ENCODE measurements at places on chromosomes 6 and 20.

GRCh38 chr6:152642578-152643375 is 5.6 kb upstream of the SYNE1 start:
- DNase-seq = no peak

DNA sequence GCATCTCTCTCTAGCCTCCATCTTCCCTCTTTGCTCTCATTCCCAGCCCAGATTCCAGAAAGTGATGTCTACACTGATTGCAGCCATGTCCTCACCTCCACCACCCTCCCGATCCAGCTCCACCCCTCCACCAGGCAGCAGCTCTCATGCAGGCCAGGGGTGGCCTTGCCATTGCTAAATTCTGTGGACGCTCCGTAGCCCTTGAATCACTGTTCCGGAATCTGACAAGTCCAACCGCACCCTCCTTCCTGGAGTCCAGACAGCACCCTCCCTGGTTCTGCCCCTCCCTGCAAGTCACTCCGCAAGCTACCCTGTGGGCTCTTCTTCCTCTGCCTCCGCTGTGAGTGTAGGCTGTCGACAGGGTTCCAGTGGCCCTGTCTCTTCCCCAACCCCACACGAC is 26.2 kb downstream of the TNXB start:
- no peak for DNase-seq

DNA sequence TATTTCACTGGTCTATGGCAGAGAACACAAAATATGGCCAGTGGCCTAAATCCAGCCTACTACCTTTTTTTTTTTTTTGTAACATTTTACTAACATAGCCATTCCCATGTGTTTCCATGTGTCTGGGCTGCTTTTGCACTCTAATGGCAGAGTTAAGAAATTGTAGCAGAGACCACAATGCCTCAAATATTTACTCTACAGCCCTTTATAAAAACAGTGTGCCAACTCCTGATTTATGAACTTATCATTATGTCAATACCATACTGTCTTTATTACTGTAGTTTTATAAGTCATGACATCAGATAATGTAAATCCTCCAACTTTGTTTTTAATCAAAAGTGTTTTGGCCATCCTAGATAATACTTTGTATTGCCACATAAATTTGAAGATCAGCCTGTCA is 27.4 kb upstream of the CAP2 start:
- no peak for DNase-seq

GRCh38 chr6:152209211-152209610 is 401.7 kb downstream of the ESR1 start:
- DNase-seq = no peak

DNA sequence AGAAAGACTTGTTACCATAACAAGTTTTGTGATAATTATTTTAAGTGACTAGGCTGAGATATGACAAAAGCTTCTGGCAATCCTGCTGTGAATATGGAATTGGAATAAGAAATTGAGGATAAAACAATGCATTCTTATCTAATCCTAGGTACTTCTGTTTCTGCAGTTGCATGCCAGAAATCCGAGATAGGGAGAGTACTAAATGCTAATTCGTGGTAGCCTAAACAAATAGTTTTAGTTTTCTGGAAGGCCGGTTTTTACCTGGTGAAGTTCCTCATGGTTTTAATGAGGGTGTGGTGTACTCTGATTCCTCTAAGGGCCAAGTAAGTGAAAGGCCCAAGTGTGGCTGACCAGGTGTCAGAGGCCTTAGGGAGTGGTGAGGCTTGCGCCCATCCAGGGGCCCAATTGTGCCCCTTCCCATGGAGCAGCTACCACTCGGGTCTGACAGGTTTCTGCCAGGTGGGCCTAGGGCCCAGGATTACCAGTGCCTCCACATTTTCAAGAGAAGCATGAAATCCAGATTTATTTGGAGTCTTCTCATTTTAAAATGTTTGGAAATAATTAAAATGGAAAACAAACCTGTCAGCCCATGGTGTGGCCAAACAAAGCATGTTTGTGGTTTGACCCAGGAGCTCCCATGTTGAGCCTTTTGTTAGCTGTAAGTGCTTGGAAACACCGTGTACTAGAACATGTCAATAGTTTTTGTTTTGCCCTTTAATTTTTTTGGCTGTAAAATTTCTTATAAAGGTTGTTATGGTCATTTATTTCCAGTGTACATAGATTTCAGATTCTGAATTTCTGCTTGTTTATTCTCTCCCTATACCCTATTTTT is 6.6 kb downstream of the PLCB4 start:
- no peak for DNase-seq

DNA sequence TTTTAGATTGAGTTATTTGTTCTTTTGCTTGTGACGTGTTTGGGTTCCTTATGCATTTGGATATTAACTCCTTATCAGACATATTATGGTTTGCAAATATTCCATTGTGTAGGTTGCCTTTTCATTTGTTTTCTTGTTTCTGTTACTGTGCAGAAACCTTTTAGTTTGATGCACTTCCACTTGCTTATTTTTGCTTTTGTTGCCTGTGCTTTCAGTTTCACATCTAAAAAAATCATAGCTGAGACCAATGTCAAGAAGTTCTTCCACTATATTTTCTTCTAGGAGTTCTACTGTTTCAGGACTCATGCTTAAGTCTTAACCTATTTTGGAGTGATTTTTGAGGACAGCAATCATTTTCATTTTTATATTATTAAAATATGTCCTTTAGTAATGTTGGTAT is 113.5 kb downstream of the EPM2A start:
- DNase-seq = no peak

DNA sequence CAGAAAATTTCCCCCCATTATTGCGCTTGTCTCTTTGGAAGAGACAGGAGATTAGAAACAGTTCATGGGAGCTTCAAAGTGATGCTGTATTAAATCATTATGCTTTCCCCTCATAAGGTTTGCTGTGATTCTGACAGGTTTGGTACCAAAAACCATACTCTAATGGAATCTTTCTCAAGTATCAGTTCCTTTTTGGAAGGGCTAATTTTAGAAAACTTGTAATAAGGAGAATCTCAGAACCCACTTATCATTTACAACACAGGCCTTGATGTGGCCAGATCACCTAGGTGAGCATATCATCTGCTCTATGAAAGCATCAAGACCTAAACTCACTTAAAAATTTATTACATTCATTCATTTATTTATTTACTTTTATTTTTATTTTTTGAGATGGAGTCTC is 51.2 kb downstream of the TP53INP2 start:
- no peak for DNase-seq

- no peak for DNase-seq
Observed at GRCh38 chr6:100719883-100720682, 161.0 kb downstream of the ASCC3 start.

GRCh38 chr6:126039284-126039683 is 52.9 kb downstream of the TRMT11 start:
- DNase-seq = no peak

DNA sequence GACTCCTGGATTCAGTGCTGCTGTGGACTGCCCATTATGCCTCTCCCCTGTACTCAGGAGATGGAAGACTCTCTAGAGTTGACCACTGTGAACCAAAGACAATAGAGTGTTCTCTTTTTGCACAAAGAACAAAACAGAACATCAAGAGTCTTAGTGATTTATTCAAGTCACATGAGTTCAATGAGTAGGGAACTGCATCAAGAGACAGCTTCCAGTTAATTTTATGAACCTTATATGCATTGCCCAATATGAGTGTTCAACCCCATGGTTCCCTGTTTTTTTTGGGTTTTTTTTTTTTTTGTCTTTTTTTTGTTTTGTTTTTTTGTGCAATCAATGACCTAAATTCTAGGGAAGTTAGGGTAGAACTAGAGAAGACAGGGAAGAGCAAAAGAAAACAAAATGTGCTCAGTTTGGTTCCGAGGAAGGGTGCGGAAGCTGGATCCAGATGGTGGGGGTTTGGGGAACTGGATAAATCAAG is 224.3 kb downstream of the MAFB start:
- DNase-seq = no peak

GRCh38 chr6:148723484-148723883 is 23.3 kb upstream of the UST start:
- DNase-seq = no peak

DNA sequence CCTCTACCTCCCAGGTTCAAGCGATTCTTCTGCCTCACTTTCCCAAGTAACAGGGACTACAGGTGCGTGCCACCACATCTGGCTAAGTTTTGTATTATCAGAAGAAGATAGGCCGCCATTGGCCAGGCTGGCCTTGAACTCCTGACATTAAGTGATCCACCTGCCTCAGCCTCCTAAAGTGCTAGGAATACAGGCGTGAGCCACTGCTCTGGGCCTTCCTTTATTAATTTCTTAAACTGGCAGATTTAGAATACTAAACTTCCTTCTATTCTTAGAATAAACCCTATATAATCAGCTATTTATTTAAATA is 86.6 kb downstream of the HFE start:
- no peak for DNase-seq

Data from stimulated activated CD4-positive, alpha-beta T cell treated with anti-CD3 and anti-CD28 coated beads, TNF-alpha, amount 100 ng/mL, for 48 hours (primary cell).